Stimulated activated CD8-positive, alpha-beta memory T cell treated with anti-CD3 and anti-CD28 coated beads, Interleukin-4, amount 100 ng/mL, for 4 hours (primary cell): ENCODE measurements at places on chromosomes 7 and 10.

GRCh38 chr7:113087071-113087998, 708 bp upstream of the GPR85 start:
- no peak for DNase-seq

GRCh38 chr10:49040601-49041000, 74.7 kb downstream of the VSTM4 start:
- DNase-seq = no peak

DNA sequence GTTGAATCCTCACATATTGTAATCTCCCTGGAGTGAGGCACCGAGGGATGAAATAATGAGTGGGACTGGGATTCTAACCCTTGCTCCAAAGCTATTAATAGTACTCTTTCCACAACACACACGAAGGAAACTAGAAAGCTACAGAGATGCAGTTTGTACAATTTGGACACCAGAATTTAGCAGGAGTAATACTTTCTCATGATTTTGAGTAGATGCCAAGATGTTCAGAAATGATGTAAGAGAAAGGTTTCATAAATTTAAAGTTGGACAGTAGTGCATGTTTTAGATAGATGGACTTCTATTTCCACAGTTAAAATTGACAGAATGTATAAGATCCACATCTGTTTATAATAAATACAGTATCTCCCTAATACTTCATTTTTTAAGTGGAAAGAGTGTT, 46.5 kb downstream of the PRR15 start:
- DNase-seq = no peak

DNA sequence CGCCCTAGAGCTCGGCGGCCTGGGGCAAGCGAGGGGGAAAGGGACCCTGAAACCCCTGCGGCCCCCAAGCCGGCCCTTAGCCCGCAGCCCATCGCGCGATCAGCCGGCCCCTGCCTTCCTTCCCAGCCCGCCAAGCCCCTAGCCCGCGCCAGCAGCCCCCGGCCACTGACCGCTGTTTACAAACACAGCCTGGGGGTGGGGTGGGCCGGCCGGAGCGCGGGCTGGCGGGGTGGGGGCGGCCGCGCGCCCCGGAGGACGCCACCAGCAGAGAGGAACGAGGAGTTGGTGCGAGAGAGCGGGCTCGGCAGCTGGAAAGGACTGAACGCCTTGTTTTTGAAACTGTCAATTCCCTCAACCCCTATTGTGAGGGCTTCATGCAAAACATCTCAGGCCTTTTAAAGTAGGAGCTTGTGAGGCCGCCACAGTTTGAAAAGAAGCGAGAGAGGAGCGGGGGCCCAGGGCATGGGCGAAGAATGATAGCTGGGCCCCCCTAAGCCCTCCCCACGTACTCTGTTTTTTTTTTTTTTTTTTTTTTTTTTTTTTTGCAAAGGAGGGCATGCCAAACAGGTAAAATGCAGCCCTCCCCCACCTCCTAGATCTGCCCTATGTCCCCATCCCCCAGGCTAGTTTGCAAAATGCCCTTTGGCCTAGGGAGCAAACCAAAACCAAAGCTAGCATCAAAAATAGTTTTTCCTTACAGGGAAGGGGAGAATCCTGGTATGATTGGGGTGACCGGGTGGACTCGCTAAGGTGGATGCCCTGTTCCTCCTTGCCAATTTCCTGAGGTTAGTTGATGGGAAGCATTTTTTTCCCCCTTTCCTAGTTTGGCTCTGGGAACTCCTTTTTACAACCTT, 15.0 kb downstream of the SKIDA1 start:
- DNase-seq = no peak

- no peak for DNase-seq
These were observed 141.4 kb downstream of the HERPUD2 start for GRCh38 chr7:35553519-35553918.

DNA sequence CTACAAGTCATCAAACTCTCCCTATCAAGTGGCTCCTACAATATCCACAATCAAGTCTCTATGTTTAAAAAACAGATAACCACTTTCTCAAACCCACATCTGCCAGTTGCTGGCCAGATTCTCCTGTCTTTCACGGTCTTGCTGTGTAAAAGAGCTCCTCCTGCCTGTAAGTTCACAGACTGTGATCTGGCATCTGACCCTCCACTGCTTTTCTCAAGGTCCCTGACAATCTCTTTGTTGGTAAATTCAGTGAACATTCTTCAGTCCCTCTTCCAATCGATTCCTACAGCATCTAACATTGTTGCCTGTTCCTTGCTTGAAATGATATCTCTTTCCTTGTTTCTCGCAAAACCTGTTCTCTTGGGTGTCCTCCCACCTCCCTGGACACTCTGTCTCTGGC, 18.5 kb upstream of the LMOD2 start:
- no peak for DNase-seq
